ENCODE measurements at places on chromosomes 11 and 22.

- DNase-seq: no peak
These were observed 8.5 kb upstream of the XBP1 start for GRCh38 chr22:28808716-28809355.

DNA sequence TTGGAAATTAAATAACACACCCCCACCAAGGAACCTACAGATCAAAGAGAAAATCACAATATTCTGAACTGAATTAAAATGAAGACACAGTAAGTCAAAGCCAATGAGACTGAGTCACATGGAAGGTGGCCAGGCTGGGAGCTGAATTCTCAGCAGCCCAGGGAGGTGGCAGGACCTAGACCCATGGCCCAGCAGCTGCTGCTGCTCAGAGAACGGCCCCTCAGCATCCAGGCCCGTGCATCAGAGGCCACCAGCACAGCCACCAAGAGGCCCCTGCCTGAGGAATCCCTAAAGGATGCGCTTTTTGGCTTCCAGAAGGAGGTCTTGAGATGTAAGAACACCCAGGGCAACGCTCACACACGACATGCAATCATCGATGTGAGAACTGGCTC lies 35.0 kb downstream of the TBX1 start:
- no peak for DNase-seq

GRCh38 chr11:13318498-13319295 lies 41.1 kb downstream of the BMAL1 start:
- no peak for DNase-seq

GRCh38 chr11:111735262-111736116 lies 30.7 kb downstream of the PPP2R1B start:
- no peak for DNase-seq

GRCh38 chr11:112558691-112559090 lies 298.0 kb upstream of the PLET1 start:
- DNase-seq: no peak

DNA sequence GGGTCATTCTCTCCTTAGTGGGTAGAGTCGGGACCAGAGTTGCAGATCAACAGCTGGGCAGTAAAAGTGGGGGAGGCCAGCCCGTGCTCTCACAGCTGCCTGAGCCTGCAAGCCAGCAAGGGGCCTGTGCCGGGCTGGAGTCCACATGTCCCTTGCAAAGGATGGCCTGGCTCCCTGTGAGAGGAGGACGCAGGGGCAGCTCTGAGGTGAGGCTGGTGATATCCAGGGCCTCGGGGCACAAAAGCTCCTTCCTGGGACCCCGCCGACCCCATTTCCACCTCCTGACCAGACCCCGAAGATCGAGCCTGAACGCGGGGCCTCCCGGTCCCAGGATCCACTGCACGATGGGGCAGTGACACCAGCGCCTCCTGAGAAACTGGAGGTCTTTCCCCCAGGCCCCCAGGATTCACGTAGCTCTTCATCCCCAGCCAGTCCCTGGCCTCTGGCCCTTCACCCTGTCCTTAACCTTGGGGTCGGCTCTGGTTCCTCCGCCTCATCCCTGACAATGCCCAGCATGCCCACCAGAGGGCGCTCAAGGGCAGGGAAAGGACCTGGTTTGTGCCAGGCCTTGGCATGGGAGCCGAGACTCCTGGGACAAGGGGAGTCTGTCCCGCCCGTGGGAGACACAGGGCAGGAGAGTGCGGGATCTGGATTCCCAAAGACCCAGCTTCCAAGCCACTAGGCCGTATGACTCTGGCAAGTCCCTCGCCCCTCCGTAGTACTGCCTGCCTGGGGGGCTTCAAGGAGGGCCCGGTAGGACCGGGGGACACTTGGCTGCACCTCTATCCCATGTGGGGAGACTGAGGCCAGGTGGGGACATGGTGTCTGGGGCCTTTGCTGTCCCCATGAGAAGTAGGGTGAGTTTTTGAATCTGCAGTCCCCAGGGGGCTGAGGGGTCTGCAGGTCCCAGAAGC lies 17.8 kb upstream of the WNT7B start:
- peak; percentile 69 for DNase-seq

GRCh38 chr22:37806409-37807333 lies 1.1 kb upstream of the GCAT start:
- DNase-seq: no peak

GRCh38 chr11:33027846-33028536 lies 11.4 kb upstream of the TCP11L1 start:
- DNase-seq: no peak

DNA sequence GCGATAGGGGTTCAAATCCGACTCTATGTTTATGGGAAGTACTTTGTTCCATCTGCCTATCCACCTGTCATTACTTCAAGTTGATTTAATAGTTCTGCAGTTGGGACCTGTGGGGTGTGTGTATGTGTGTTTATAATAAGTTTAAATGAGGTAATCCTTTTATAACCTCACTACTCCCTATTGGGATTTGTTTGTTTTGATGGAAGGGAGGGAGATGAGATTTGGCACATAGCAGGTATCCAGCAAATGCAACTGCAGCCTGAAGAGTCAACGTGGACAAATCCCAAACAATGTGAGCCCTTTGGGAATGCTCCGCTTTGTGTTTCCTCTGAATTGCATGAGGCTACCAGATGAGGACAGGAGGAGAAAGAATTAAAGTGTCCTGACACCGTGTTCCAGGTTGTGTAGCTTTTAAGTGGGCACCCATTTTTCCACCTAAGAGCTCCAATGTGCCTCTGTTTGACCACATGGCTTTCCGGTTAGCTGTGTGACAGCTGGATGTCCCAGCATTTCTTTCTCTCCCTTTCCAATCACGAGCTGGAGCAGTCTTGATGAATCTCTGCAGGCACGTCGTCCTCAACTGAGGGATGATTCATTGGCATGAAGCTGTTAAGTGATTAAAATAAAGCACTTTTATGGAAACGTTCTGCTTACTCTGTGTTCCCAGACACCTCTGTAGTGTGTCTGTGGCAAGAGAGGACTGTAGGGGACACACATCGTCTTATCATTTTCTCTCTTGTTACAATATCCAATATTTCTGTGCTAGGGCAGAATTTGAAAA lies 610.7 kb downstream of the NTM start:
- no peak for DNase-seq

DNA sequence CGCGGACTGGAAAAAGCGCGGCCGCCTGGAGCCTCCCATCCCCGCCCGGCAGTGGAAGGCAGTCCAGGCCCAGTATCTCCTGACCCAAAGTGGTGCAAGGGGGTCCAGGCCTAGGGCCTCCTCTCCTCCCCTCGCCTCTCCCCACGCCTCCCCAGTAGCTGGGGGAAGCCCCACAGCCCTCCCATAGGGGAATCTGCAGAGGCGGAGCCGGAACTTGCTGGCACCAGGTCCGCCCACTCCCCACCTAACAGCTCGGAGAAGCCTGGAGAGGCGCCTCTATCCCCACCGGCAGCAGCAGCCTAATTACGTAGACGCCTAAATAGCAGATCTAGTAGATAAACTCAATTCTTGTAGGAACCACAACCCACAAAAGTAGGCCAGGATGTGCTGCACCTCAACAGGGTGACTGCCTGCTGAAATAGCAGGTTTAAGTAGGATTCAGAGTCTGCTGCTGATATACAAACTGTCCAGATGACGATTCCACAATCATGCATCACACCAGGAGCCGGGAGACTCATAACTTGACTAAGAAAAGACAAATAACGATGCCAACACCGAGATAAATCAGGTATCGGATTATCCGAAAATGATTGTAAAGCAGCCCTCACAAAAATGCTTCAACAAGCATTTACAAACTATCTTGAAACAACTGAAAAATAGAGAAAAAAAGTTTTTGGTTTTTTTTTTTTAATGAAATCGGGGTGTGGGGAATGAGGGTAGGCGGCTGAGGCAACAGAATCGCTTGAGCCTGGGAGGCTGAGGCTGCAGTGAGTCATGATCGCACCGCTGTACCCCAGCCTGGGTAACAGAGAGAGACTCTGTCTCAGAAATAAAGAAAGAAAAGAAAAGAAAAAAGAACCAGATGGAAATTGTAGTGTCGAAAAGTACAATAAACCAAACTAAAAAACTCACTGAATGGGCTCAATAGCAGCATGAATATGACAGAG lies 11.4 kb upstream of the BRD1 start:
- peak; percentile 91 for DNase-seq

DNA sequence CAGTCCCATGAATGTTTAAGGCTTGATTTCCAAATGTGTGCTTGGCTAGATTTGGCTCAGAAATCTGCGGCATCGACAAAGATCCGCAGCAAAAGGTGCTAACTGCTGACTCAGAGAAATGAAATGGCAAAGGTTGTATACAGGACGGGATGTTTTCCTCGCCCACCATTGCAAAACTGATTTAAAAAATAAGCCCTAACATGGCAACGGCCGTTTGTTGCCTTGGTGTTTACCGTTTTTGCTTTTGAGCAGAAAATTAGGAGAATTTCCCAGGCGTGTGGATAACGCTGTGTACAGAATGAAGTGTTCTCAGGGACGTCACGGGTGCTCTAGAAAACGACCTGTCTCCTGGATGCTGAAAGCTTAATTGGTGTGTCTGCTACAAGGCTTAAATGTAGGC lies 70.2 kb downstream of the ARHGAP8 start:
- DNase-seq: no peak

GRCh38 chr22:42962295-42963230 lies 52.4 kb downstream of the PACSIN2 start:
- no peak for DNase-seq

DNA sequence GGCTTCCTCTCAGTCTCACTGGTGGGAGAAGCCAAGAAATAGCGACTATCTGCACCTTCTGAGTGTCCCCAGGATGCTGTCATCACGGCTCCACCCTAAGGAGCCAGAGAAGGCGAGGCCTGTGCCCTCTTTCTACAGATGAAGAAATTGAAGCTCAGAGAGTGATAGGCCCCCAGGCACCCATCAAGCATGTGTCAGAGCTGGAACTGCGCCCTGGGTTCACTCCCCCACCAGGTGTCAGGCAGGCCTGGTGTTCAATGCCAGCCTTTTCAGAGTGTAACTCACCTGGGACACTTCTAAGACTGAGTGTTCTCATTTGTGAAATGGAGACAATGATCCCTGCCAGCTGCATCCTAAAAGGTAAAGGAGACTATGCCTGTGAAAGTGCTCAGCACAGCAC lies 127.3 kb upstream of the SEZ6L start:
- no peak for DNase-seq

DNA sequence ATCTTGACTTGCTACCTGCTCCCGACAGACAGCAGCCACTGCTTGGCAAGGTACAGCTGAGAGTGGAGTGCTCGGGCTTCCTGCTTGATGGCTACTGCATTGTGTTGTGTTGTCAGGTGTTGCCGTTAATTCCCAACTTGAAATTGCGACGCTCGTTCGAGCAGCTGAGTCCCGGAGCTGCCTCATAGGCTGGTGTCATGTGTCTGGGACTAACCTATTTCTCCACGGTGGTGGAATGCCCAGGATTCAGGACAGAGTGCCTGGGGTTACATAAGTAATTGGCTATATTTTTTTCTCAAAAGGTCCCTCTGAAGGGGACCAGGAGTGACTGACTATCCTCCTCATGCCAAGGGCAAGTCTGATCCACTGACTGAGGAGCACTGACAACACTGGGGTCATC lies 18.5 kb downstream of the COMMD9 start:
- no peak for DNase-seq

DNA sequence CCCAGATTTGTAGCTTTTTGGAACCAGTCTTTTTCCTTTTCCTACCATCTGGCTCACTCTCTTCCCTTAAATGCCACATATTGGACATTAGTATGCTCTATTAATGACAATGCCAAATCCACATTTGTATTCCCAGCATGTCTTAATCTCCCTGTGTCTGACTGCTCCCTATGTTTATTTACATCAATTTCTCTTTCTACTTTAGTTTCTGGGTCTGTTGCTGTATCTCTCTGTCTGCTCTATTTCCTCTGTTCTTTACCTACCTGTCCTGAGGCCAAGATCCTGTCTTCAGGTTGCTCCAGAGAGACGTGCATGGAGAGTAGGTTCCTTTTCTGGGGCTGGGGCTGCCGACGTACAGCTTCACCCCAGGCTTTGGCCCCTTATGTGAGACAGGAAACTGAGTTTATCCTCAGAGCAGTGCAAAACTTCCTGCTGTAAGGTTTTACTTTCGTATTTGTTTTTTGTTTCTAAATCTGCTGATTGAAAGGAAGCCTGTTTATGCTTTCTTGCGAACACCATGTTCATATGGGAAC lies 25.6 kb downstream of the OR2AG2 start:
- peak; percentile 84 for DNase-seq

GRCh38 chr11:132119573-132119972 lies 749.2 kb downstream of the NTM start:
- DNase-seq: no peak

- DNase-seq: no peak
These were observed 671.2 kb downstream of the TBC1D22A start for GRCh38 chr22:47433627-47434026.

DNA sequence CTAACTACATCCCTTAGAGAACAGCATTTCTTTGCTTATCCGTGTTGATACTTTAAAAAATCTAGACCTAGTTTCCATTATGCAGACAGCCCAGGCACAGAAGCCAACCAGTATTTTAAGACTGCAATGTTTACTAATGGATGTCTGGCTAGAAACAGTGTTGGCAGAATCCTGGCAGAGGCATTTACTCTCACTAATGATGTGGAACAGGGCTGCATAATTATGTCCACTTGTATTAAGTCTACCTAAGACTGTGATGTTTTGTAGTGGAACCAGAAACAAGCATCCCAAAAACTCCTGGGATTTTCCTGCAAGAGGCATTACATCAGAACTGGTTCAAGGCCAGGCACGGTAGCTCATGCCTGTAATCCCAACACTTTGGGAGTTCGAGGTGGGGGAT lies 50.2 kb upstream of the PICALM start:
- no peak for DNase-seq

DNA sequence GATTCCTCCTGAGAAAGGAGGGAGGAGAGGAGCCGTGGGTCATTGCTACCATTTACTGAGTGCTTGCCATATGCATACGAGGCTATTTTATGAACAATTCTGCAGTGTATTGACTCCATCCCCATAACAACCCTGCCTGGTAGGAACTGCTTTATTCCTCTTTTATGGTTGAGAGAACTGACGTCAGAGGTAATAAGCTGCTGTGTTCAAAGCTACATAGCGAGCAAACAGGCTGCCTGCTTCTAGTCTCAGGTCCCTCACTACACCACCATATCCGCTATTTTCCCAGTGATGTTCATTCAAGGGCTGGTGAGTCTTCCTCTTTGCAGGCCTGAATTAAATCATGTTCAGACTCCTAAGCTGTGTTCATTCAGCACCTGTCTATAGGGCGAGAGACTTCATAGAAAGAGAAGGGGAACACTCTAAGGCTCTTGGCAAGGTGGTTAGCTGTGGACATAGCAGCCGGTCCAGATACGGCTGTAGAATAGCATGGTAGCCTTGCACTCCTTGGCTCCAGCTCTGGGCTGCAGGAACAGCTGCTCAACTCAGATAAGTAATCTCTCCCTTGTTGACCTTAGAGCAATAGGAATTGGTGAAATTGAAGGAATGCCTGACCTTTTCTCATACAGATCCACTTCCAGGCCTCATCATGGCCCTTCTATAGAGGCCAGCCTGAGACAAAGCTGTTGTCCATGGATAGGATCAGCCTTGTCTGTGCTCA lies 82.6 kb downstream of the MICAL2 start:
- DNase-seq: peak; percentile 31
